Stimulated activated CD4-positive, alpha-beta T cell treated with anti-CD3 and anti-CD28 coated beads, Interleukin-2, amount 100 ng/mL, for 48 hours (primary cell): ENCODE measurements at places on chromosomes 3 and 15.

GRCh38 chr3:71579935-71580406 is 3.6 kb downstream of the FOXP1 start:
- DNase-seq, result no peak

GRCh38 chr15:29832709-29833108 is 10.4 kb upstream of the TJP1 start:
- DNase-seq, result no peak

DNA sequence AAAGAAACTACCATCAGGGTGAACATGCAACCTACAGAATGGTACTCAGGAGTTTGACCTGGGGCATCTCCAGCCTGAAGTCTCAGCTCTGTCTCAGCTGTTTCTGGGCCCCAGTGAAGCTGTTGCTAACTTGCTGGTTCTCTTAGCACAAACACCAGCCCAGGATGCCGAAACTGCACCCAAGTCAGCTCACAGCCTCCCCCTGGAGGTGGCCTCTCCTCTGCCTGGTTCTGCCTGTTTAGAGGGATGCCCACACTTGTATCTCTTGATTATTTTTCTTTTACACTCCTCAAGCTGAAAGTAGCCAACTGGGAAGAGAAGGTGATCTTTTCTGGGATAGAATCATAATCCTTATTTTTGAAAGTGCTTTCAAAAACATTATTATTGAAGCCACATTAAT is 289.0 kb upstream of the RASGRP1 start:
- no peak for DNase-seq

GRCh38 chr3:29140666-29141065 is 140.2 kb upstream of the RBMS3 start:
- no peak for DNase-seq

- DNase-seq, result no peak
Observed at GRCh38 chr3:128407247-128407646, 59.4 kb downstream of the DNAJB8 start.

- DNase-seq, result no peak
Observed at GRCh38 chr3:136498919-136499447, 248.8 kb downstream of the PCCB start.

- DNase-seq, result no peak
Observed at GRCh38 chr15:96735632-96736240, 405.2 kb downstream of the NR2F2 start.

- no peak for DNase-seq
Observed at GRCh38 chr3:118075873-118076272, 958.8 kb downstream of the IGSF11 start.

DNA sequence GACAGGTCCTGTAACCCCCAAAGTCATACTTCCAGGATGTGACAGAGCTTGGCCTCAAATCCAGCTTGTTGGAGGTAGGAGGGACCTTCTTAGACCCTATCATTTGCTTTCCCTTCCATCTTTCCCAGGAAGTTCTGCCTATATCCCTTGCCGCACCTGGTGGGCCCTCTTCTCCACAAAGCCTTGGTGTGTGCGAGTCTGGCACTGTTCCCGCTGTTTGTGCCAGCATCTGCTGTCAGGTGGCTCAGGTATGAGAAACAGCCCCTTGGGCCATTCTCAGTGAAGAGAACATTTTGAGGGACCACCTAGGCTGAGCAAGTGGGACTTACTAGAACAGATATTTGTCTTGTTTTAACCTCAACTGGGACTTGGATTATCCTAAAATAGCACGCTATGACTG is 1.3 kb downstream of the IL17RE start:
- DNase-seq, result no peak

DNA sequence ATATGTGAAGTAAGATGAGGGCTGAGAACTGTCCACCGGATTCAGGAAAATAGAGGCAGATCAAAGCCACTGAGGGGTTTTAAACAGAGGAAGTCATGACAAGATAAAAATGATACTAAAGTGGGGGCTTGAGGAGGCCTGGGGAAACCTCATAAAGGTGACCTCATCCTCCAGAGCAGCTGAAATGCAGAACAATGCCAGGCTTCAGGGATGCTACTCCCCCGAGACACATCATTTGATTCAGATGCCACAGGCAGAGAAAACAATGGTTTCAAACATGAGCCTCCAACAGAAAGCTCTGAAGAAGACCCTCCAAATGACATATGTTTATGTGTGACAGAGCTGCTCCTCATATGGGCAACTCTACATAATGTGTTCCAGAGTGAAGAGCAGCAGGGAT is 6.4 kb downstream of the CFAP20DC start:
- DNase-seq, result no peak

GRCh38 chr3:50563867-50564266 is 3.7 kb downstream of the C3orf18 start:
- no peak for DNase-seq

DNA sequence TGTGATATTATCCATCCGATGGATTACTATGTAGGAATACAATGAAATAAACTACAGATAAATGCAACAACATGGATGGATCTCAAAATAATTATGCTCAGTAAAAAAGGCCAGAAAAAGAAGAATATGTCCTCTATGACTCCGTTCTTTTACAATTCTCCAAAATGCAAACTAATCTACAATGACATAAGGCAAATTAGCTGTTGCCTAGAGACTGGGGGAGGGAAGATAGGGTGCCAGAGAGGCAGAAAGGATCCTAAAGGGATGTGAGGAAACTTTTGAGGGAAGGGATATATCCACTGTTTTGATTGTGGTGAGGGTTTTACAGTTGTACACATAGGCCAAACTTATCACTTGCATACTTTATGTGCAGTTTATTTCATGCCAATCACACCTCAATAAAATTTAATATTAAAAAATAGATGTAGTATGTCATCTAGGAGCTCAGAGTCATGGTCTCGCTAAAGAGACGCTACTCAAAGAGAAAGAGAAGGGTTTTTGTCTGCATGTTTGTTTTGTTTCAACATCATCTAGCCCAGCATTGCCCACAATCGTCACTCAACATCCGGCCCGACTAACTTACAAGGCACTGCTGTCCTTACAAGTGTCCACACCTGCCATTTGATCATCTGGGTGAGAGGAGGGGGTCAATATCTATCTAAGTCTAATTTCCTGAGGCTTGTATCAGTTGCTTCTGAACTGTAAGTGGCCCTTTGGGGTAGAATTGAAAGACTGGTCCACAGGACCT is 29.5 kb downstream of the HES1 start:
- DNase-seq, result no peak

DNA sequence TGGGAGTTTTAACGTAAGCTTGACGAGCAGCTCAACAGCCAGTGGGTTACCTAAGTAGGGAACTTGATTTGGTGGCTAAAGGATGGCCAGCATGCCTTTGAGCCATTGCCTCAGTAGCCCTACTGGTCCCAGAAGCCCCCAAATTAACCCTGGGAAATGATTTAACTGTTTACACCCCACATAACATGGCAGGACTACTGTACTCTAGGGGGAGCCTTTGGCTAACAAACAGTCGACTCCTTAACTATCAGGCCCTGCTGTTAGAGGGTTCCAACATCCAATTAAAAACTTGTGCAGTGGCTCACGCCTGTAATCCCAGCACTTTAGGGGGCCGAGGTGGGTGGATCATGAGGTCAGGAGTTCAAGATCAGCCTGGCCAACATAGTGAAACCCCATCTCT is 9.4 kb upstream of the SMCO1 start:
- DNase-seq, result no peak

- DNase-seq, result no peak
Observed at GRCh38 chr15:70079888-70080287, 17.8 kb downstream of the TLE3 start.

- DNase-seq, result no peak
Observed at GRCh38 chr3:187587076-187587475, 83.1 kb downstream of the SST start.

GRCh38 chr3:129612534-129613366 is 6.3 kb upstream of the PLXND1 start:
- DNase-seq, result no peak

- no peak for DNase-seq
Observed at GRCh38 chr3:39279745-39280517, at the start of gene CX3CR1. Gene CX3CR1 (minus strand): TSS chr3:39280036. CDS start chr3:39266509, 13,527 bp downstream.

DNA sequence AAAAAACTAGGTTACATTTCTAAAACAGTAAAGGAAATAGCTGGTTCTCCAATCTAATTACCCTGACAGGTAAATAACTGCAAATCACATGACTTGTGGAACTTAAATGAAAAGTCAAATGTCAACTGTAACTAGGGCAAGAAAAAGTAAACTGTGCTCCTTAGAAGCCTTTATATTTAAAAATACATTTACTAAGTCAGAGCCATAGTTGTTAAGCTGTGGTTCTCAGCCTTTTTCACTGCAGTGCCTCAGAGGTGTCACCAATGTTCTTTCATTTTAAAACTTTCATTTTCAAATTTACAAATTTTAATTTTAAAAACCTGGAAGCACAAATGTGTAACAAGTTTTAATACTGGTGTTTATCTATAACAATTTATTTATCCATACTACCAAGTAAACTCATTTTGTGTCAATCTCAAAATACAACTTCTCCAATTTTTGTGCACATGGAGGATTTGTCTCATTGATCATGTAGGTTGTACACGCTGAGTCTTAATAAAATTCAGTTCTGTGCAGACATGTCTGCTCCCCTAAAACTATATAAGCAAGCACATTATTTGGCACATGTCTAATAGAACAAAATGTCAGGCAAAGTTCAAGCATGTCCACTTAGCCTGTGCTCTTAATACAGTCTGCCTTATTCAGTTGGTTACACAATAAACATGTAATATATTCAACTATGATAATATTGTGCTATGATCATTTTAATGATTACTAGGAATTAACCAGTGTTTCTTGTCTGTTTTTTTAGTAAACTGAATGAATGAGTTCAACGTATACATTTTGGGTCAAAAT is 70.4 kb downstream of the DLG1 start:
- no peak for DNase-seq

- no peak for DNase-seq
Observed at GRCh38 chr3:4394048-4394447, 73.0 kb downstream of the SUMF1 start.

DNA sequence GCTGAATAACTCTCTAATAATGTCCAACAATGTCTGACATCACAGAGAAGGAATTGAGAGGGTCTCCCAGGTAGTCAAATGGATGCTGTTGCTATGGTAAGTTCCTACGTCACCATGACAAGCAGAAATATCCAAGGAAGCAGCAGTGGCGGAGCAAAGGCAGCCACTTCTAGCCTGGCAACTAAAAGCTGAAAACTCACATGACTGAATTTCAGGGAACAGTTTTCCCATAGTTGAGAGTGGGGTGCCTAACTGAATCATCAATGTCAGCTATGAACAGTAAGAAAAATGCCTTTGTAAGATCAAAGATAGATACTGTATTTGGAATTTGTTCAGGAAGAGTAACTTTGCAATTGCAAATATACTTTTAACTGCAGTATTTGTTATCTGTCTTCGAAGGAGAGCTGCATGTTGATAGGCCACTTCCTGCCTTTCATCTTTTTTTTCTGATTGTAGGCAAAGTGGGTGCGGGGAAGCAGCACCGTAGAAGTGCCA is 161.7 kb downstream of the BBX start:
- DNase-seq, result no peak

DNA sequence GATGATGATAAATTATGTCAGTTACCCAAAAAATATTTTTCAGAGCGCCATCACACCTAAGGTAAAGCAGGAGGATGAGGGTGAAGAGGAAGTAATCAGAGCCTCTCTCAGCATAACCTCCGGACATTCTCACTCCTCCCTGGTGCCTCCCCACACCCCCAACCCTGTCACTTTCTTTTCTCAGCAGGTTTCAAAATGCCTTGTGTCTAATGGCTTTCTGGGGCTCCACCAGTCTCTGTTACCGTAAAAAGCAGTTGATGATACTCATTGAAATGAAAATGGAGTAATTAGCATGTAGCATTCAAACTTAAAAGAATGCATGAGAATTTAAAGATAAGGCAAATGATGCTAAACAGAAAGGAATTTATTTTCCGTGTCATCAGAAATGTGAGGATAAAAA is 180.0 kb downstream of the ERC2 start:
- DNase-seq, result no peak

- no peak for DNase-seq
Observed at GRCh38 chr15:50544368-50544767, 2.1 kb downstream of the USP50 start.

GRCh38 chr15:76158815-76159214 is 99.0 kb downstream of the TMEM266 start:
- DNase-seq, result no peak

DNA sequence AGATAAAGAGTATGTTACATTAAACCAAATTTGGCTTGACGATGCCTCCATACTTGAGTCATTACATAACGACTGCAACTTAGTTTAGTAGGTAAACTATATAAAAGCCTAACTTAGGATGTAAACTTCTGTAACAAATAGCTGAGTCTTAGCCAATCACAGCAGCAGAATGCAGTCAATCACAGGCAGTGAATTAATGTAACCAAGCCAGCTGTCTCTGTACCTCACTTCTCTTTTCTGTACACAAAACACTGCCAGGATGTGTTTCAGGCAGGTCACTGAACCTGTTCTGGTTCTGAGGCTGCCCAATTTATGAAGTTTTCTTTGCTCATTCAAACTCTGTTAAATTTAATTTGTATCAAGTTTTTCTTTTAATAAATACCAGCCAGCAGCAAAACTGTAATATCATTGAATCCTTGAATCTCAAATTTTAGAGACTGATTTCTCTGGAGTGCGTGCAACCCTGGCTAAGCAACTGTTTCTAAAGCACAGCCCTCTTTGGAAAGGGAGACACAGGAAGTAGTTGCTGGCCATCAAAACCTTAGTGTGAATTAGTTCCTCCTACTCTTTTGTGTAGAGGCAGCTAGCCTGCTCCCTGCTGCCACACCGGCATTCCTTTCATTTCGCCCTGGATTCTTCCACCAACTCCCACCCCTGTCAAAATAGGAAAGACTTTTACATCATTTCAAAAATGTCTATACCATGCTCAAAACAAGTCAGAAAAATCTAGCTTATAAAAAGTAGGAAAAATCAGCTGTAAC is 15.2 kb downstream of the RFTN1 start:
- no peak for DNase-seq

GRCh38 chr3:88141458-88142083 is 8.2 kb upstream of the C3orf38 start:
- DNase-seq, result no peak

GRCh38 chr15:76313731-76314130 is 2.5 kb upstream of the ETFA start:
- no peak for DNase-seq

- DNase-seq, result no peak
Observed at GRCh38 chr3:176987901-176988650, 209.2 kb downstream of the TBL1XR1 start.

GRCh38 chr15:24621630-24622215 is 53.9 kb upstream of the NPAP1 start:
- no peak for DNase-seq

DNA sequence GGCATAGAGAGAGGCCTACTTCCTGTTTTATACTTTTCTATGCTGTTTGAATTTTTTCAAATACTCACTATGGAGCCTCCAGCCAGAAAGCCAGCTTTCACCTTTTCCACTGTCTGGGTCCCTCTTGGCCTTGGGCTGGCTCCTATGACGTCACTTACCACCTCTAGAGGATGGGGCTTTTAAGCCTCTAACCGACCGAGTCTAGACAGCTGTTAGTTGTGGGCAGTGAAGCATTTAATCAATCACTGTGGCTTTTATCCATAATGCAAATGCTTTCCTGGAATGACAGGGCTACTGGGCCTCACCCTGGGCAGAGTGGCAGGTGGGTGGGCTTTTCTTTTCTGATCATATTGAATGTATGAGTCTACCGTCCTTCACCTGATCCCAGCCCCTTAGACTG is 61.9 kb downstream of the LRRK1 start:
- no peak for DNase-seq
